ENCODE measurements at places on chromosomes 1 and 21. TPM values are rescaled to one million over a fixed set of nuclear protein-coding genes. Genes with fewer than 3 reads are reported as not detected.

DNA sequence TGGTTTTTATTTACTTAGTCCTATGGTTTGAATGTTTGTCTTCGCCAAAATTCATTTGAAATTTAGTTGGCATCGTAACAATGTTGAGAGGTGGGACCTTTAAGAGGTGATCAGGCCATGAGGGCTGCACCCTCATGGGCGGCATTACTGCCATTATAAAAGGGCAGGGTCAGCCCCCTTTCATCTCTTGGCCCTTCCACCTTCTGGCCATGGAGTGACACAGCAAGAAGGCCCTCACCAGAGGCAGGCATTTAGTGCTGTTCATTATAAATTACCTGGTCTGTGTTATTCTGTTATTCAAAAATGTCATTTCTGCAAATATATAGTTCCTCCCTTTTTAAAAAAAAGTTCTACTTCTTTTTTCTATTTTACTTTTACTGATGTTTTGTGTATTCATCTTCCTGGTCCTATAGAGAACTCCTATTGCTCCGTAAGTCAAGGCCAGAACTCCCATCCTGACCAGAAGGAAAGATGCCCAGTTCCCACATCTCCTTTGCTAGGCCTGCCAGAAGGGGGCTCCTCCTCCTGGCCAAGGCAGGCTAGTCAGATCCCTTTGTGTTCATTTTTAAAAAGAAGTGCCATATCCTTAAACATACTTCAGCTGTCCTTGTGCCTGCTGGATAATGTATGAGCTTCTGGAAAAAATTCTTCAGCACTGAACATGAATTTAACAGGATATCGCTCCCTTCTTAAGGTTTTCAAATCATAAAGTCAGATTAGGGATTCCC is 10.0 kb upstream of the LBR start:
- no peak for DNase-seq

The SLC30A10 gene
- 16.5 TPM for total RNA-seq

DNA sequence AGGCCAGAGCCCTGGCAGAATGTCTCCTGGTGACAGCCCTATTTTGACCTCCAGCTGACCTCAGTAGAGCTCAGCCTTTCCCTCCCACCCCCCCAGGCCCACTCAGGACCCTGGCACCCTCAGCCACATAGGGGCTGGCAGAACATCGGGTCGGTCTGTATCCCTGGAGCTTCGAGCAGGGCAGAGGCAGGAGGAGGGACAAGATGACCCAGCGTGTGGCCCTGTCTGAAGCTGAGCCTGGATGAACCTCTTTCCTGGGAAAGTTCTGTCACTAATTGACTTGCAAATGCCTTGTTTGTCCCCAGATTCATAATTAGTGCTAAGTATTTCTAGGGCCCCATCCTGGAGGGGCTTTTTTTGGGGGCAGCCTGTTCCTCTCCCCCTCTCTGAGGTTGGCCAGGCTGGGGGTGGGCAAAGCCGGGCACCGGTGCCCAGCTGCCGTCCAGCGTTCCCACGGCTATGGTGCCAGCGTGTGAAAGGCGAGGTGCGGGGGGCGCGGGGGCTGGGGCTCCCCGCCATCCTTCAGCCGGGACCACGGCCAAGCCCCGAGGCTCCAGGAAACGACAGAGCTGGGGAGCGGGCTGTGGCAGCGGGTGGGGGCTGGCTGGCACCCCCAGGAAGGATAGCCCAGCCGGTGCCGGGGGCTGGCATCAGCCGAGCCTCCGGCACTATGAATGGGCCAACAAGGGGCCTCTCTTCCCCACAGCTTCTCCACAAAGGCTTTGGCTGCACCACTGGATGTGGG is 31.4 kb downstream of the RHBG start:
- no peak for DNase-seq

The AMY1B gene
- not detected for total RNA-seq

- DNase-seq = no peak
These were observed 69.8 kb downstream of the LRIG2 start for GRCh38 chr1:113142791-113143190.

DNA sequence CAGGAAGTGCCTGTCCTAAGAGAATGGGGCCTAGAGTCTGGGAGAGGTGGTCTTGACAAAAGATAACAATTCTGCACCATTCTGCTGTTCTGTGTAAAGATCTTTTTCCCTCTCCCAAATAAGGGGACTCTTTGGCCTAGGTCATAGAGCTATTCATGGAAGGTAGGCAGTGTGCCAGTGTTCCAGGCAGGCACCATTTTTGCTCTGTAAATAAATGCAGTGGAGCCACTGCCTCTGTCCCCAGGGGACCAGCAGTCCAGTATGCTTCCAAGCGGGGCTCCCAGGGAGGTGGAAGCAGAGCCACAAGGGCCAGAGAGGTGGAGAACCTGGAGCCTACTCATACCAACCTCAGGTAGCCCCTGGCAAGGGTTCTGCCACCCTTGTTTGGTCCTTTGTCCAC is 25.9 kb downstream of the KCNA2 start:
- no peak for DNase-seq

DNA sequence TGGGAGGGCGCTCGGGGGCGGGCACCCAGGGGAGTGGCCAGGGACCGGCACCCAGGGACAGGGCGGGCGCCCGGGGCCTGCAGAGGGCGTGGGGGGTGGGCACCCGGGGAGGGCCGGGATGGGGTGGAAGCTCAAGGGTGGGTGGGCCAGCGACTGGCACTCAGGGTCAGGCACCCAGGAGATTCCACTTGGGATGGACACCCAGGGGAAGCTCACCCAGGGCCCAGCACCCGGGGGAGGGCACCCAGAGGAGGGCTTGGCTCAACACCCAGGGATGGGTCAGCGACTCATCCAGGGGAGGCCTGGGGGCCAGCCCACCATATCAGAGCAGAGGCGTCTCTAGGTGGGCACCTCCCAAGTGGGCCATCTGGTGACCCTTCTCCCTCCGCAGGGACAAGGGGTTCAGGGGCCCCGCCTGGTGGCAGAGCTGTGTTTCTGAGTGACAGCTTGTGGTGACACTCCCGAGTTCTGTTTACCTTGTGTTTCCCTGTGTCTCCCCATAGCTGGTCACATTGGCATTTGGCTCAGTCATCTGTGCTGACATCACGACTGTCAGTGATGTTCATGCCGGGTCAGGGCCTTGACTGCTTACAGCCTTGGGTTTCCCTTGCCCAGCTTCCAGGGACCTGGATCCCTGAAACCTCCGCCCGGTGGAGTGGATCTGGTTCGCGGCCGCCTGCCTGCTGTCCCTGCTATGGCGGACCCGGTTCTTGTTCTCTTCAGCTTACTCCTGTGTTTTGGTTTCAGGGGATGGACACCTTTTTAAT is 749 bp downstream of the IBA57 start:
- DNase-seq = no peak

DNA sequence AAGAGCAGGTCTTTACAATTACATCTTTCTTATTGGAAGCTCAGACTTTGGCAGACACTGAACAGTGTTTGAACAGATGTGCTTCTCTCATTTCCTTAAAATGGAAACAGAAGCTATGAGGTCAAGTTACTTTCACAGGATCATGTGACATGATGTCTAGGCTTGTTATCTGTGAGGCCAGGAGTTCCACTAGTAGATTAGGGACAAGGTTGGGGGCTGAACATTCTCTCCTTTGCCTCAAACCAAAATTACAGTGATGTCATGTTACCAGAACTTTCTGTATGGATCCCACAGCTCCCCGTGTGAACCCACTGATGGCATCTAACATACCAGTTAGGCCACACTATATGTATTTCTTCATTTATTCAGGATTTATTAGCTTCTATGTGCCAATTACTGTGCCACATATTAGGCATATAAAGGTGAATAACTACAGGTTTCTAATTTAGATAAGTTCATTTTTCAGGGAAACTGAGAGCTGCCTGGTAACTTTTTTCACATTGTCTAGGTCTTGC is 6.0 kb downstream of the DYNLT5 start:
- DNase-seq = no peak

The AADACL4 gene
- total RNA-seq = not detected

The LCE2C gene
- total RNA-seq = not detected

The HORMAD1 gene
- 0.78 TPM for total RNA-seq

- DNase-seq = no peak
These were observed 344.7 kb downstream of the DUSP10 start for GRCh38 chr1:221397141-221397540.

The RIIAD1 gene
- total RNA-seq = 7.8 TPM

The TNFRSF9 gene
- total RNA-seq = not detected

The CRNN gene
- total RNA-seq = not detected

The LRRC8B gene
- total RNA-seq = 32.8 TPM

The PKNOX1 gene
- total RNA-seq = 18.9 TPM

GRCh38 chr1:216582151-216582550 is 141.1 kb downstream of the ESRRG start:
- no peak for DNase-seq

The IL10 gene
- total RNA-seq = not detected

DNA sequence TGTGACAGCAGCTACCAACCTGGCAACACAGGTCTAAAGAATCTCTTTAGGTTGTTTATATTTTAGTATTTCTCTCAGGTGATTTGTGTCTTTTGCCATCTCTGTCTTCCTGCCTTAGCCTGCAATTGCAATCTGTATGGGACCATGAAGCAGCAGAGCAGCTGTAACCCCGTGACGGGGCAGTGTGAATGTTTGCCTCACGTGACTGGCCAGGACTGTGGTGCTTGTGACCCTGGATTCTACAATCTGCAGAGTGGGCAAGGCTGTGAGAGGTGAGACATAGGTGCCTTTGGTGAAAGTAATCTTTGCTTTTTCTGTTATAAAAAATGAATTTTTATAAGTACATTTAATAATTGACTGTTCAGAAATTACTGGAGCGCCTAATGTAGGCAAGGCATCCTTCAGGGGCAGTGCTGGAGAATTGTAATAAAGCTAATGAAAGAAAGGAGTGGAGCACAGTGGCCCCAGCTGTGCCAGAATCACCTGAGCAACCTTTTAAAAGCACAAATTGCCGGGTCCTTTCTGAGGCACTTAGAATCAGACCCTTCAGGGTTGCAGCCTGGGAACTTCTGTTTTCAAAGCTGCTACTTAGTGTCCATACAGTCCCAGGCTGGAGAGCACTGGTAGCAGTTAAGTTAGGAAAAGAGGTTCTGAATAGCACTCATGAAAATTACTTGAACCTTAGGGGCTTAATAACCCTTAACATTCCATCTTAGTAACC is 60.6 kb upstream of the LAMC2 start:
- DNase-seq = no peak

DNA sequence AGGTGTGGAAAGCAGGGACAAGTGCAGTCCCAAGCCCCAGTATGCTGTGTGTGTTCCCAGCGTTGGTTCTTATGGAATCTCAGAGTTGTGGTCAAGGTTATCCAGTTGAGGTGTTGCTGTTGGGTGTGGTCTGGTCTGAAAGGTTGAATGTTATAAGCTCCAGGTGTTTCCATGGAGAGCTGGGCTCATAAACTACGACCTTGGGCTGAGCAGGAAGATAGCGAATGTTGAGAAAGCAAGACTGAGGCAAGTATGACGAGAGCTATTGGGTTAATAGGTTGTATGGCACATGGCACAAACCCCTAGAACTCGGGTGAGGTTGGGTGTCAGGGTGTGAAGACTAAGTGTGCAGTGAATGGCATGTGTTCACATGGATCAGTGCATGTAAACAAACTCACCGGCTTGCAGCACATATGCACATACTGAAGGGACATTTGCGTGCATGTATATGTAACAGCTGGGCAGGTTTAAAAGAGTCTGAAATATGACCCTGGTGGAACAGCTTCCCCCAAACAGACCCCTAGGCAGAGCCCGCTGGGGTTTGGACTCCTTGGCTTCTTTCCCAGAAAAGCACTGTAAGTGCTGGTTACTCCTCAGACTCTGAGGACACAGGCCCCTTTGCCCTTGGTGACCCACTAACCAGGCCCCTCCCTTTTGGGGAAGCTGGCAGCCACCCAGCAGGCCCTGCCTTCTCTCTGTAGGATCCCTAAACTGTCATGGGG is 117.5 kb downstream of the NAV1 start:
- DNase-seq = no peak

The PANK4 gene
- 26.0 TPM for total RNA-seq

GRCh38 chr1:52601519-52601918 is 652 bp upstream of the GPX7 start:
- DNase-seq = no peak

The LYSMD1 gene
- total RNA-seq = 16.4 TPM

- DNase-seq = no peak
These were observed 84.8 kb upstream of the ATP1A1 start for GRCh38 chr1:116288201-116288598.

GRCh38 chr1:241964550-241965282 is 7.1 kb downstream of the BECN2 start:
- no peak for DNase-seq

GRCh38 chr1:228669242-228669585 is 66.1 kb upstream of the RHOU start:
- DNase-seq = no peak

GRCh38 chr1:42130061-42130660 is 23.0 kb upstream of the GUCA2B start:
- DNase-seq = no peak

- DNase-seq = no peak
These were observed 6.4 kb upstream of the AIM2 start for GRCh38 chr1:159083013-159083412.

DNA sequence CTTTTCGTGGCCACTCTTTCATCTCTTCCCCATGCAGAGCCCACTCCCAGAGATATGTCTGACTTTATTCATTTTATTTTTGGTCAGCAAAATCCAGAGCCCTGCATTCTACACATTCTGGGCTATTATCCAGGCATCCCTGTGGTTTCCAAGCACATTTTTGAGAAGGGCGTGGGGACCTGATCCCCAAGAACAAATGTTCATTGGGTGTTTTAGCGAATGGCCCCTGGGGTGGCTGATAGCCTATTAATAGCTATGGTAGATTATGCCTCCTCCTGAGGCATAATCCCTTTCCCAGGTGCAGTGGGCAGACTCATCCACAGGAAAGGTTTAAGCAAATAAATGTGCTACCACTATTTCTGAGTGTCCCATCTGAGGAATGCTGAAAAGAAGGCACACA is 511.8 kb upstream of the USP24 start:
- no peak for DNase-seq

The HOOK1 gene
- total RNA-seq = 16.8 TPM

The CRP gene
- 0.31 TPM for total RNA-seq

- DNase-seq = no peak
These were observed 27.9 kb downstream of the PGM1 start for GRCh38 chr1:63621075-63621474.

The IFI6 gene
- total RNA-seq = 34.5 TPM

The PRKAA2 gene
- total RNA-seq = 35.2 TPM

- no peak for DNase-seq
These were observed 74.6 kb downstream of the CAMK2N1 start for GRCh38 chr1:20411196-20411980.

The SYT11 gene
- total RNA-seq = 188 TPM

DNA sequence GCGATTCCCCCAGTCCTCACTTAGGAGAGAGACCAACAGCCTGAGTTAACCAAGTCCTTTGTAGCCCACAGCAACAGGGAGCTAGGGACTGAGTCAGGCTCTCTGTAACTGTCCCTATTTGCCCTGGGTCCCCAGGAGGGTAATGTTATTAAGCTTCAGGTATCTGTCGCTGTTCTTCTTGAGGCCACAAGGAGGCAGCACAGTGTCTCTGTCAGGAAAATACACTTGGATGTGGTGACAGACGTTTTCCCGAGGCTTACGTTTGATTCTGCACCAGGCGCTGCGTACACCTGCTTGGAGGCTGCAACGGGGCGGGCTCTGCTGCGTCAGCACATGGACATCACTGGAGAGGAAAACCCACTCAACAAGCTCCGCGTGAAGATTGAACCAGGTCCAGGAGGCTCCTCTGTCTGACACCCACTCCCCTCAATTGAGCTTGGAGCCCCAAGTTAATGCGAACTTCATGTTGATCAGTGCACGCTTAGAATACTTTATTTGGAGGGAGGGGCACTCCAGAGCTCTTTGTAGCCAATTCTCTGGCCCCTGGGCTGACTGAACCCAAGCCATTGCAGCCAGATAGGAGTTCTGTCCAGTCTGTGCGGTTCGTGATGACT is 10.7 kb upstream of the ELF3 start:
- no peak for DNase-seq
